Uterus (tissue), 4 donors: ENCODE measurements at places on chromosomes 3 and 15. TPM values are rescaled to one million over a fixed set of nuclear protein-coding genes. Genes with fewer than 3 reads are reported as not detected.

DNA sequence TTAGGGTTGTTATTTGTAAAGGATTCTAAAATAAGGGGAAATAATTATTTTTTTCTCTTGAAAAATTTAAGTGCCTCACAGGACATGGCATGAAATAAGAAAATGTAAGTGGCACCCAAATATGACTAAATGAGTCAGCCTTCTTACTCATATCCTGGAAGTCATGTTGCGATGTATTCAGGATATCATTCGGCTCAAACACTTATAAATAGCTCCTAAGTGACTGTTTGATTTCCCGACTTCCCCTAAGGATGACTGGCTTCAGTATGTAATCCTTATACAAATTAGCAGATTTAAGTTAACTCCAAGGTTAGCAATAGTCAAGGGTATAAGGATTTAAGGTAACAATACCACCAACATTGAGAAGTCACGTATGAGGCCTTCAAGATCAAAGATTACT is 57.3 kb upstream of the OSTN start:
- no peak overlapping the region for H3K27ac ChIP-seq
- no peaks in the 10 kb centered on the region for H3K27me3 ChIP-seq
- no peaks in the 10 kb centered on the region for H3K4me1 ChIP-seq
- H3K36me3 ChIP-seq = no peaks in the 10 kb centered on the region
- DNase-seq = no peak
- no peak overlapping the region for H3K4me3 ChIP-seq

GRCh38 chr3:121852256-121852655 is 17.2 kb downstream of the EAF2 start:
- no peak for DNase-seq
- H3K27me3 ChIP-seq = no peaks in the 10 kb centered on the region
- H3K36me3 ChIP-seq = no peaks in the 10 kb centered on the region
- no peak overlapping the region for H3K27ac ChIP-seq
- H3K4me3 ChIP-seq = no peak overlapping the region

DNA sequence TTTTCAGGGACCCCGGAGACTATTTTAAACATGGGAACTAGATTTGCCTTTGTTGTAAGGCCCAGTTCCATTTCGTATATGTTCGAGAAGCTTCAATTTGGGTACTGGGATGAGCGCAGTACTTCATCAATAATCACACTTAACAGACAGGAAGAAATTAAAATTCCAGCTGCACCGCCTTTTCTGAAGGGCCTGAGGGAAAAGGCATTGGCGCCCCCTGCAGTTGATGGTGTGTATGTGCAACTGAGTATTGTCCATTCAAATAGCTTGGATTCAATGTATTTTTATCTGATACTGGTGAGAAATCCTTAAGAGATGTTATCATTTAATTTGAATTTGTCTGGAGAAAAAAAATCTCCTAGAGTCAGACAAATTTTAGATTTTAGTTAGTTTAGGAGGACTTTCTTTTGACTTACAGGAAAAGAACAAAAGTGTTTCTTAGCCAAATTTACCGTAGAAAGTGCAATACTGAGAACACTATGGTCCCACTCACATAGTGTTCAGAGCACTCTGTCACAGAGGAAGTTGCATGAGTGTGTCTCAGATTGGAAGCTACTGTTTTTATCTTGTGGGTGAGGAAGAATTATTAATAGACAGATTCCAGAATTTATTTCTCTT is 5.4 kb upstream of the ALDH1A2 start:
- no peak overlapping the region for H3K27ac ChIP-seq
- H3K36me3 ChIP-seq = no peaks in the 10 kb centered on the region
- H3K4me1 ChIP-seq = no peaks in the 10 kb centered on the region

DNA sequence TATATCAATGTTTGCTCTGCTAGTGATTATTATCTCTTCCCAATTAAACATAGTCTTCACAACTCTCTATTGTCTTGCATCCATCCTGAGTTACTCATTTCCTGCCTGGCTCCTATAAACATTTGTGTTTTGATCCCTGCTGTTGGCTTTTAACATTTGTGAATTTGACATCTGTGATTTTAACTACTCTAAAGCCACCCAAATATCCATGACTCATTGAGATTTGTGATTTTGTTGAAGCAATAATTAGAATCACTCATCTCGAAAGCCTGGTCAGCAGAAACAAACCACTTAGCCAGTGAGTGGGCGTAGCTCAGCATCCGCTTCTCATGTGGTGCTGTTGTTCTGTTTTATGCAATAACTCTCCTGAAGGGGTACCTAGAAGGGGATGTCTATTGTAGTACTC is 174.3 kb upstream of the ZBTB20 start:
- H3K4me1 ChIP-seq = no peaks in the 10 kb centered on the region
- no peaks in the 10 kb centered on the region for H3K36me3 ChIP-seq
- H3K27me3 ChIP-seq = no peaks in the 10 kb centered on the region

GRCh38 chr3:127461286-127461910 is 129.1 kb downstream of the TPRA1 start:
- H3K27me3 ChIP-seq = peaks cover 4% of the 10 kb centered on the region
- H3K36me3 ChIP-seq = no peaks in the 10 kb centered on the region
- no peak overlapping the region for H3K27ac ChIP-seq
- DNase-seq = no peak
- no peak overlapping the region for H3K4me3 ChIP-seq

- H3K4me1 ChIP-seq = no peaks in the 10 kb centered on the region
- no peak for DNase-seq
- no peaks in the 10 kb centered on the region for H3K36me3 ChIP-seq
- no peak overlapping the region for H3K27ac ChIP-seq
- no peak overlapping the region for H3K4me3 ChIP-seq
- H3K27me3 ChIP-seq = no peaks in the 10 kb centered on the region
Measured at GRCh38 chr3:149523512-149524299, 49.2 kb downstream of the TM4SF4 start.

GRCh38 chr3:44033123-44033522 is 208.6 kb upstream of the TOPAZ1 start:
- H3K4me1 ChIP-seq = no peaks in the 10 kb centered on the region
- H3K27ac ChIP-seq = no peak overlapping the region

MESP1 gene
- total RNA-seq = 1.0 TPM

PLA2G4D gene
- total RNA-seq = not detected

BNIP2 gene
- 102 TPM for total RNA-seq

RTP1 gene
- not detected for total RNA-seq
